ENCODE measurements at places on chromosomes 2 and 18.

DNA sequence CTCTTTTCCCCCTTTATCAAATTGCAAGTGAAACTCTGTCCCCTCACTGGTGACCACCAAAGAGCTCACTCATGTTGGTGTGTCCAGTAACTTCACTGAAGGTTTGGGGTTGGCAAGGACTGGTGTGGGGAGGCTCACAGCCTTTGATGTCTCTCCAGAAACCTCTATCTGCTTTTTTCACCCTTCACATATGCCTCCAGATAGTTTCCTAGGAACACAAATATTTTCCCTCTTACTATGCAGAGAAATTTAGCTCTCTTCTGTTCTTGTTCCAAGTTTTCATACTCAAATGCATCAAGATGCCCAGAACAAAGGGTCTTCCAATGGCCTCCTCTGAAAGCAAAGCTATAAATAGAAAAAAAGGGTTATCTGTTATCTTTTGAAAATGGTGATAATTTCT, 20.7 kb downstream of the DTNA start:
- DNase-seq = no peak

- DNase-seq = no peak
Measured at GRCh38 chr2:174969091-174969734, 36.0 kb downstream of the CHN1 start.

- no peak for DNase-seq
Measured at GRCh38 chr2:120747281-120747680, 11.6 kb downstream of the GLI2 start.

DNA sequence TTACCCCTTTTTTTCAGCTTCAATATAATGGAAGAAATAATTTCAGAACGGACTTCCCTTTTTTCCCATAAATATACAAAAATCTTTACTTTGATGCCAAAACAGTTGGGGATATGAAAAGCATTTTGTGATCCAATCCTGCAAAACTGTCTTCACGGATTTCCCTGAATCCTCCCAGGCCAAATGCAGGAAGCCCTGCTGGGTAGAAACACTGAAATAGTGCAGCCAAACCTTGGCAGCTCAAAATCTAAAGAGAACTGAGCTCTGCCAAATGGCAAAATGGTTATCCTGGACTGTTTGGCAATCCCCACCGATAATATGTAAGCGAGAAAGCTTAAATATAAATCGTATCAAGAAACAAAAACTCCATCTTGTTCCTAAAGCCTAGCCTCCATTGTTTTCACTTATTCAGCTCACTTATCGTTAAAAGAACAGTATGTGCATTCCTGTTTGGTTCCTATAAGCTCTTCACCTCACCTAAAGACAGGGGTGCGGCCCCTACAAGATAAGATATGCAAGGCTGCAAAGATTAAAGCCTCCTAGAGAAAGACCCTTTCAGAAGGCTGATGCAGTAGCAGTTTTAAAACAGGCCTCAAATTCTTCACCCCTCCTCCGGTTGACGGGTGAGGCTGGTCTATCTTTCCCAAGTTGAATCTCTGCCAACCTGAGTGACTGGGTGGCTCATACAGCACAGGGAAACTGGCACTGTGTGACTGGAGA, 48.6 kb downstream of the LAMA1 start:
- DNase-seq = no peak

GRCh38 chr18:36296650-36297416, 680 bp upstream of the FHOD3 start:
- no peak for DNase-seq

Measured in T-helper 2 cell (primary cell).